CD8-positive, alpha-beta memory T cell (primary cell): ENCODE measurements at places on chromosomes 5 and 9.
A peak's percentile ranks its signal among the peaks of the same experiment; 100 is the strongest.

DNA sequence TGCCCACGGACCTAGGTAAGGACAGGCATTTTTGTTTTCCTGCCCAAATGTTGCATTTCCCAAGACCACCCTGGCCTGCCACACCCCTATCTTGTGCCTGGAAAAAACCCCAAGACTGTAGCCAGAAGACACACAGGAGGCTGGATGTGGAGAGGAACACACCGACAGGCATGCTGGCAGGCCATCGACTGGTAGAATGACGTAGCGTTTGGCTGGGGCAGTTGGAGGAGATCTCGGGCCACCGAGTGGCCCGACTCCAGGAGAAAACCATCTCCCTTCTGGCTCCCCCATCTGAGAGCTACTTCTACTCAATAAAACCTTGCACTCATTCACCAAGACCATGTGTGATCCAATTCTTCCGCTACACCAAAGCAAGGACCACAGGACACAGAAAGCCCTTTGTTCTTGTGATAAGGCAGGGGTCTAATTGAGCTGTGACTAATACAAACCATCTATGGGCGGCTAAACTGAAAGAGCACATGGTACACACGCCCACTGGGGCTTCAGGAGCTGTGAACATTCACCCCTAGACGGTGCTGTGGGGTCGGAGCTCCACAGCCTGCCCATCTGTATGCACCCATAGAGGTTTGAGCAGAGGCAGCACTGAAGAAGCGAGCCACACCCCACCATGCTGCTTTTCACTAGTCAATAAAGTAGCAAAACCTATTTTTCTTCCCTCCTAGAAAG lies 38.9 kb upstream of the N4BP3 start:
- no peak for DNase-seq

DNA sequence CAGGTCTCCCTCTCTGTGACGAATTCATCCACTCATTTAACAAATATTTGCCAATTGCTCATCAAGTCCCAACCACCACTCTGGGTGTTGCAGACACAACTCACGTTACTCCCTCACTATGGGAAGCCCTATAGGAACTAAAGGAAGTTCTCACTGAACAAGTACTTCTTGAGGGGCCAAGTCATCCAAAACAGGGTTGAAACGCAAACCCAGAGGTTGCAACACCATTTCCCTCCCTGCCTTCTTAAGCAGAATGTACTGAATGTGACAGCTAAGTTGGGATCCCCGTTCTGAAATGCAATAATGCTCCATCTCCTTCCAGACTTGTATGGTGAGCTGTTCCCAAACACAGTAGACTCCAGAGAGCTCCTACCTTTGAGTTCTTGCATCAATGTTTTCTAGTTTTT lies 34.3 kb downstream of the EPB41L4B start:
- no peak for DNase-seq

DNA sequence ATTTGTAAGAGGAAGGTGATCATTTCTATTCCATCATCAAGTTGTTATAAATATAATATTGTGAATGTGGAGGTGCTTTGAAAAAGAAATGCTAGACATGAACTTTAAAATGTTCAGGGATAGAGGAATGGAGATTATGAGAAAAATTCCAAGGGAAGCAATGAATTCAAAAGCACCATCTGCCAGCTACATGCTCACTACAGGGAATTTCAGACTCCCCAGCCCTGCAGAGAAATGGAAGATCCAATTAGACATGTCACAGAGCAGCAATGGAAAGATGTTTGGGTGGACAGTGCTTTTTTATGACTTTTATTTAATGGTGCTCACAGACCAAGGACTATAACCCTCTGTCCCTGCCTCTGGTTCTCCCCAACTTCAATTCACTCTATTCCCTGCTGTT lies 209.7 kb downstream of the ESM1 start:
- no peak for DNase-seq

GRCh38 chr5:132437604-132438266 lies 52.8 kb downstream of the IRF1 start:
- peak; percentile 38 for DNase-seq

DNA sequence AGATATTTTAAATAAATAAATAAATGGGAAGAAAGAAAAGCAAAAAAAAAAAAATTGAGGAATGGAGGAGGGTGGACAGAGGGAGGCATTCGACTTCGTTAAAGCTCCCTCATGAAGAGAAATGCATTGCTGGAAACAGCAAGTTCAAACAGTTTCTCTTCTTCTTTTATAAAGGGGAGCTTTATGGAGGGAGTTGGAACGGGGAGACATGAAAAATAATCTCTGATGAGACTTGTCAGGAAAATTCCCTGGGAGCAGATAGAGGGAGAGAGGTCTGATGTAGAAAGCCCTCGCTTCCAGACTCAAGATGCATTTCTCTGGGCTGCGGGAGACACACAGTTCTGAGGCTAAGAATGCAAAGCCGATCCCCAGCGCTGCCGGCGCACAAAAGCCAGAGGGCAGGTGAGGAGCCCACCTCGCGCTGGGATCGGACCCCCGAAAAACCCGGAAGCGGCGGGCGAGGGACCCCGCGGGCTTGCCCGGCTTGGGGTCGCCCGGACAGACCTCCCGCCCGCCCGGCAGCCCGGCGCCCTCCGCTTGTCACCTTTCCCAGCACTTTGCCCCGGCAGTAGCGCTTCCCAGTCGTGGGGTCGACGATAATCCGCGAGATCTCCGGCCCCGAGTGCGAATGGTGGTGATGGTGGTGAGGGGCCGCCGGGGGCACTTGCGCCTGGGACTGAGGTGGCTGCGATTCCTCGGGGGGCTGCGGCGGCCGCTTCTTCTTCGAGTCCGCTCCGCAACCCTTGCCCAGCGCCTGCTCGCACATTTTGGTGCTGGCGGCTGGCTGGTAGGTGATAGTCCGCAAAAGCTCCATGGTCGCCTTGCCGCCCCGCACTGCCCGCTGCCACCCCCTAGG lies 512 bp downstream of the PLK2 start:
- DNase-seq: no peak

DNA sequence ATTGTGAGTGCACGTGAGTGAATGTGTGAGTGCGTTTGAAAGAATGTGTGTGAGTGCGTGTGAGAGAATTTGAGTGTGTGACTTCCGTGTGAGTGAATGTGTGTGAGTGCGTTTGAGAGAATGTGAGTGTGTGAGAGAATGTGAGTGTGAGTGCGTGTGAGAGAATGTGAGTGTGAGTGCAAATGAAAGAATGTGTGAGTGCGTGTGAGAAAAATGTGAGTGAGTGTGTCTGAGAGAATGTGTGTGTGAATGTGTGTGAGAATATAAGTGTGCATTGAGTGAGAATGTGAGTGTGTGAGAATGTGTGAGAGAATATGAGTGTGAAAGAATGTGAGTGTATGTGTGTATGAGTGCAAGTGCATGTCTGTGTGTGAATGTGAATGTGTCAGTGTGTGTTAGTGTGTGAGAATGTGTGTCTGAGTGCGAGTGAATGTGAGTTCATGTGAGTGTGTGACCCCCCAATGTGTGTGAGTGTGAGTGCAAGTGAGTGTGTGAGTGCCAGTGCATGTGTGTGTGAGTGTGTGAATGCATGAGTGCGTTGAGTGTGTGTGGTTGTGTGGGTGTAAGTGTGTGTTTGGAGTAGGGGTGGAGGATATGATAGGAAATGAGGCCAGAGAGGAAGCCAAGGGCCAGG lies 37.9 kb upstream of the LHX2 start:
- no peak for DNase-seq

DNA sequence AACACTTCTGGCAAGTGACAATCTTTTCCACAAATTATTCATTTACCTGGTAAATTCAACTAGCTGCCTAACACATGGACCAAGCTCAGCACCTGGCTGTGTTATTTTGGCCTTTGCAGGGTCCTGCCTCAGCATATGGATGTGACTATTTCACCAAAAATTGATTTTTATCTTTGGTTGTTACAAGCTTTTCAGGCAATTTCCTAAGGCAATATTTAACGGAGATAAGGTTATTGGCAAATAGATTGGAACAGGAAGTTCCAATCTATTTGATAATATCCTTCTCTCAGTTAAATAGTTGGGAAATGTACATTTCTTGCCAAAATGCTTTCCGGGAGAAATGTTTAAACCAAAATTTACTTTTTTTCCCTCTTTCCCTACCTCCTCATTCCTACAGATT lies 415.2 kb upstream of the SMARCA2 start:
- DNase-seq: no peak

DNA sequence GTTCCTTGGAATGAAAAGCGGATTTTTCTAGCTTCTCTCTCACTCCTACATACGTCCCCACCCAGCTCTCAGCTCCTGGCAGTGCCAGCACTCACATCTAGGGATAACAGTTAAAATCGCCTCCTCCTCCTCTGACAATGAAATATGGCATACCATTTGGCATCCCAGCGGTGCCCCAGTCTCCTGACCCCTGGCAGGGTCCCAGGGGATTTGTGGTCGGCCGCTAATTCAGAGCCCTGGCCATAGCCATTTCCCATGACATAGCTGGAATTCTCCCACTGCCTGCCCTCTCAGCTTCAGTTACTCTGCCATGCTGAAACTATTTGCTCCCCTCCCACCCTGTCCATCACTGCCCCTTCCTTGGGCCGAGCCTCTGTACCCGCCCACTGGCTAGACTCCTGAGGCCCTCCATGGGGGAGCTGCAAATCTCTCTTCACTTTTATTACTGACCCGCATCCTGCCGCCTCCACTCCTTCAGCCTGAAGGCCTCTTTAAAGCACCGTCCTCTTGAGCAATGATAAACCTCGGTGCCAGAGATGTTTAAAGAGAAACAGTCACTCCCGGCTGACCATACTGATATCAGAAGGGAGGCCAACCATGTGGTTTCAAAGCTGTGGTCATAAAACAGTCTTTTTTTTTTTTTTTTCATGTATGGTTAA lies 139.8 kb downstream of the SLIT3 start:
- DNase-seq: no peak

GRCh38 chr9:116843863-116844620 lies 156.9 kb downstream of the TRIM32 start:
- no peak for DNase-seq

DNA sequence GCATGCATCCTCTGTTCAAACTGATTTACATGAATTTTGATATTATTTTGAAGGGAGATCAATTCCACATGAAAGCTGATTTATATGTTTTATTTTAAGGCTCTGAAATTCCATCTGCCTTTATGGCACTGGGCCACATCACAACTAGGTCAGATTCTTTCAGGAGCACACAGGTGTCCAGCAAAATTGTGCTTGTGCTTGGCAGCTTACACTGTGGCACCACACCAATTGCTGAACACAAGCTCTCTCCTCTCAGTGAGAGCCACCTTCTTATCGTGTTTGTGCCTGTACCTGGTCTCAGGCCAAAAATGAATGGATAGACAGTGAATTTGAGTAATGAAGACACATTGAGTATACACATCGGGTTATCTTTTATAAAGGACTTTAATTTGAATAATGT lies 200.4 kb downstream of the CDH10 start:
- no peak for DNase-seq

DNA sequence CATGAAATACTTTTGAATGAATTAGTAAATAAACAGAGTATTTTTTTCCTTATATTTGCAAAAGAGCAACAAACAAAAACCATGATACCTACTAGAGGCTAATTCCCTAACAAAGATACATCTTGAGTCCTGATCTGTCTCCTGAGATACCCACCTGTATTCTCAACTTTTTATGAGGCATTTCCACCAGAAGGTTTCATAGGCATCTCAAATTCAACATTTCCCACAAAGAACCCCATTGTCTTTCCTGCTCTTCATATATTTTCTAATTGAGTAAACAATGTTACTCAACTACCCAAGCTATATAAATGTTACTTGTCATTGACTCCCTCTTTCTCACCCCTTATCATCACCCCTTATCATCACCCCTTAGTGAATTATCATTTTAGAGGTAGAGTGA lies 119.4 kb upstream of the RAI14 start:
- no peak for DNase-seq

DNA sequence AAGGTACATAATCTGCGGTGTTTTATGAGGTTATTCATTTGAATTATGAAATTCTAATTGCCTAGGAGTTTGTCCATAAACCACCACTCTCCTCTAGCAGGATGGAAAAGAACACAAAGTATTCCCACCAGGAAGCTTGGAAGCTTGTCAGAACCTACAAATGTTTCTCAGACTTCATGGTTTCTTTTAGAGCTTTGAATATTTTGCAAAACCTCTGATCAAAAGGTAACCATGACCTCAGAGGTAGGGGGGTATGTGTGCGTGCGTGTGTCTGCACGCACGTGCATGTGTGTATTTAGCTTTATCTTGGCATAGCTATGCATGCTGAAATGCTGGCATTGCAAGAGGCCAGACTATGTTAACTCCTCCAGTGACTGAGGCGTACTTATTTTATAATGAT lies 847.0 kb downstream of the TLE1 start:
- no peak for DNase-seq

DNA sequence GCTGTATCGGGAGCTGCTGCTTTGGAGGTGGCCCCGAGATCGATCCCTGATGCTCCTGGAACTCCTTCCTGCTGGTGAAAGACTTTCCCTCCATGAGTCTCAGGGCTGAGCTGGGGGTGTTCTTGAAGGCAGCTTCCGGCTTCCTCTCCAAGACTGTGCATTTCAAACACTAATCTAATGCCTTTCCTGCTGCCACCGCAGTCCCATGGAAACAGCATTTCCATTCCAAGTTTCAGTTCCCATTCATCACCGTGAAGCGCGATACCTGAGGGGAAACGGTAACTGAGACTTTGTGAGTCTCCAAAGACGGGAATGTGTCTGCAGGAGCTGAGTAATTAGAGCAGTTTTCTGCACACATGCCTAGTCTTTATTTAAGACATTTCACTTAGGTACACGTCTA lies 230.1 kb downstream of the PAX5 start:
- no peak for DNase-seq

DNA sequence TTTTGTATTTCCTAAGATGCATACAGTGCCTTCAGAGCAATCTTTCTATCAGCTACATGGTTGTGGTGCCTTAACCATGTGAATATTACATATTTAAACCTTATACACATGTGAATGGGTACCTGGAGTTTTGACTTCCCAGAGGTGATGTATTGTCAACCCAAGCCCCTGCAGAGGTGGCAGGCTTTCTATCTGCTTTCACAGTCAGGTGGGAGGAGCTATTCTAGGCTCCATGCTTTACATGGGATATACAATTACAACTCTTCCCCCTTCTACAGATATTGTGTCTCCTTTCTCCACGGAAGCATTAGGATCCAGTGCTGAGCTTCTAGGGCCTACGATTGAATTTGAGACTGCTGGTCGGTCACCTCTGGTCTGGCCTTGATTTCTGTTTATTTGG lies 89.8 kb upstream of the TUT7 start:
- DNase-seq: no peak

GRCh38 chr5:112779531-112779930 lies 41.8 kb downstream of the APC start:
- no peak for DNase-seq

GRCh38 chr5:7395947-7396712 lies at the start of gene ADCY2:
TSS of gene ADCY2 (plus strand) at chr5:7396138. CDS start at chr5:7396297, 159 bp downstream.
- DNase-seq: no peak
